AG08395 (cell line): ENCODE measurements at places on chromosomes 12 and 14.

- DNase-seq = peak; percentile 77
Observed at GRCh38 chr12:68451261-68452077, 119.3 kb upstream of the MDM1 start.

- no peak for DNase-seq
Observed at GRCh38 chr14:61288720-61289119, 7.6 kb upstream of the TMEM30B start.

GRCh38 chr12:114163771-114164170 is 197.6 kb upstream of the RBM19 start:
- peak; percentile 94 for DNase-seq

- no peak for DNase-seq
Observed at GRCh38 chr12:106193394-106194215, 54.2 kb downstream of the CKAP4 start.

- no peak for DNase-seq
Observed at GRCh38 chr14:89245802-89246201, 171.2 kb downstream of the FOXN3 start.

DNA sequence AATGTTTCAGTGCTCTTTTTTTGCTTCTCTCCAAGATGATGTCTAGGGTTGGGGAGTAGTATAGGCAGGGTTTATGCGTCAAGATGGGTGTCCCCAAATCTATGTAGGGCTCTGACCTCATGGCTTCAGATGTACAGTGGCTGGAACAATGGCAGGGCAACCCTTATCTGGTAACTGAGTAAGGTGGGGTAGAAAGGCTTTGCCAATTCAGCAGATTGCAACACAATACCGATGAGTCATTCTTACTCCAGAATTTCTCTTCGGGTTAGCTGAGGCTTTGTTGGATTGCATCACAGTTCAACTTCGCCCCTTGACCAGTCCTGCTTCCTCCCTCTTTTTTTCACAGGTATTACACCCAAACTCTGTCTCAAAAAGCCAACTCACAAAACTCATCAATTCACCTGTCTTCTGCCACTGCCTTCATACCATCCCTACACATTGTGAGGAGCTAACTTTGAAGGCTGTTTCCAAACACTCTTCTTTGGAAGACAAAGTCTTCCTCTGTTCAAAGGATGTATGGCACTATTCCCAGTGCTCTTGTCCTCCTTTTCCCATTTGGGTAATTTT is 190.2 kb upstream of the CNOT2 start:
- peak; percentile 76 for DNase-seq

DNA sequence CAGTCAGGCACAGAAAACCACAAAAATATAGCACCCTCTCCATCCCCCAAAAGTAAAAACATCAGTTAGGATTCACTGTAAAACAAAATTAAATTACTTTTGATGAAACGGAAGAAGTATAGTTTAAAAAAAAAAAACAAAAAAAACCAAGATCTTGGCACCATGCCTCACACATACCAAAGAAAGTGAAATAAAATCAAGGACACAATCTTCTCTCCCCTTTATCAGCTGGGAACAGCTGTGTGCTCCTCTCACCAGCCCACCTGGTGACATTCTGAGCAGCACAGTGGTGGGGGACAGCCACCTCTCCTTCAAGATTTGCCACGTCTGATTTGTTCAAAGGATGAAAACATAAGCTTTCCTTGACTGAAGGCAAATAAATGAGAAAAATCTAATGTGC is 55.5 kb downstream of the ESR2 start:
- DNase-seq = no peak

- no peak for DNase-seq
Observed at GRCh38 chr14:24605435-24606190, 3.9 kb downstream of the GZMH start.

DNA sequence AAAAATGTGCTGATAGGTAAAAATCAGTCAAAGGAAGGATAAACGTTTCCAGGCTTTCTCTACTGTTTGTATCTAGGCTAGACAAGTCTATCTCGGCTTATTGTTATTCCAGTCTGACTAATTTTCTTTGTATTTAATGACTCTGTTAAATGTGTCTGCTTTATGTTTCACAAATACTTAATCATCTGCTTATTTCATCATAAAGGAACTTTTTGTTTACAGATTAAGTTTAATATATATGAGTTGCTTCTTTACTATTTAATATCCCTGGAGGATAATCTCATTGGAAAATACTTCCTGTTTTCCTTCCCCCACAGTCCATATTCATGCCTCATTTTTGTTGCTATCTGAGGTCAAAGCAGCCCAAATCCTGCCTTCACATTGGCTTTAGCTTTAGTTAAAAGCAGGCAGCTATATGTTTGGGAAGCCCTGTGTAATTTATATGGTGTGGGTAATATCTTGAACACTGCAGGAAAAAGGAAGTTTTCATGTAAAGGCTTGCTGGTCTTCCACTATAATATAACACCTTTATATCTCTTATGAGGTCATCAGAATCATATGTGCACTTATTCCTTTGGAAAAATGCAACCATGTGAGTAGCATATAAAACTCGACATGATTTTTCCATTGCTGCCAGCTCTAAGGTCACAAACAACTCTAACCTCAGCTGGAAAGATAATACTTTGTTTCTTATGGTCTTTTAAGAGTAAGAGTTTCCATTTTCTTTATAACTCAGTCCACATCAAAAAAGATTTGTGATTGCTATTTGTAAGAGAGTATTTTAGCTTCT is 76.8 kb downstream of the ALX1 start:
- no peak for DNase-seq

GRCh38 chr14:32078858-32079216 is 1.7 kb downstream of the ARHGAP5 start:
- DNase-seq = no peak

DNA sequence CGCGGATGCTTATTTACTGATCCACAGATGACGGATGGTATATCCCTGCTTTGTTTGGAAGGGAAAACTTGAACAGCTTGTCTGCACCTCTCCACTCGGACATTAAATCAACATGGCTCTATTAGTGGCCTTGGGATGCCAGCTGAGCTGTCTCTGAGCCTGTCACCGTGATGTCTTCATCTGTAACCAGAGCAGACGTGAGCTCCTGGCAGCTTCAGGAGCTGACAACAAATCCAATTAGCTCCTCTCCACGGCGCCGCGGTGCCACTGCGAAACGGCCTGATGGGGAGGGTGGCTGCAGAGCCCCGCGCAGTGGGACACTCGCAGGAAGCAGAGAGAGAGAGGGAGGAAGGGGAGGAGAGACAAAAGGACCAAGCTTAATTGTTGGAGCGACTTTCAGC is 112.3 kb downstream of the PAPOLA start:
- no peak for DNase-seq

DNA sequence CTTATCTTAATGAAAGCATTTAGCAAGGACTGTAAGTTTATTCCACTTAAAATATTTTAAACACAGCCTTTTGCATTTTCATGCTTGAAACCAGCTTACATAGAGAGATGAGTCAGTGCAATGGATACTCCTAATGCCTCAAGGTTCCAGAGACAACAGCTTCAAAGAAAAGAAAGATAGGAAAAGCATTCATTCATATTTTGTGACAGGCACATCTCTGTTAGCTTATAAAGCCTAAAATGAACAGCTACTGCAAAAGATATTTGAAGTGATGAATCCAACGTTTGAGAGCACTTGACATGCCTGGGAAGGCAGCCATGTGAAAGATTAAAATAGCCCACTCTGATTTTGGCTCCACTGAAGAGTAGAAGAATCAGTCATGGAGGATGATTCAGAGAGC is 814.5 kb downstream of the RPS29 start:
- no peak for DNase-seq

GRCh38 chr14:81710232-81710845 is 176.7 kb upstream of the SEL1L start:
- DNase-seq = peak; percentile 16

DNA sequence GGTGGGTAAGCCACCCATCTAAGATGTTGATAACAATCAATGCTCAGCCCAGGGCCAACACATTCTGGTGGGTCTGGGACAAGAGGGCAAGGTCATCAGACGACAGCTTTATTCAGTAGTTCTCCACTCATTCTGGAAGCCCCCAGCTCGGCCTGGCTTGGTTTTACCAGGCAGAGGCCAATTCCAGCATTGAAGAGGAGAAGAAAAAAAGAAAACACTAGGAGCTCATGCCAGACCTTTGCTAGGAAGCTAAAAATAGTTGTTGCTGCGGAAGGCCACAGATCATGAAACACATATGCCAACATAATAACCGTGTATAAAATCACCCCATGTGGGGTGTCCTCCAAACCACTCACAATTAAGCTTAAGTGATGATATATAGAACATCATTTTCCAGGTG is 44.4 kb downstream of the CCDC60 start:
- no peak for DNase-seq

- no peak for DNase-seq
Observed at GRCh38 chr12:116490471-116490870, 68.7 kb upstream of the MAP1LC3B2 start.

GRCh38 chr14:34781242-34781641 is 66.8 kb upstream of the CFL2 start:
- peak; percentile 48 for DNase-seq

DNA sequence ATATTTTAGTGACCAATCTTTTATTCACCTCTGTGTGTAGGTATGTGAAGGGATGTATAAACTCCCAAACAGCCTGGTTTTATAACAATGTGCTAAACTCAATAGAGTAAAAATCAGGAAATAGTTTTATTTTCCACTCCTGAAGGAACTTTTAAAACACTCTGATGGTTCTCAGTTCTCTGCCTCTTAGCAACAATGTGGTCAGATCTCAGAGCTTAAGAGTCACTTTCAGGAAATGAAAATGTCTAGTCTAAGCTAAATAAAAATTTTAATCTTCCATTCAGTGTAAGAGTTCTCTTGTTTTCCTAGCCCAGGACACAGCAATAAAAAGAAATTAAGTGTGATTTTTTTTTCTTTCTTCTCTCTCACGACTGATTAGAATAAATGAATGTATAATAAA is 718.0 kb downstream of the C12orf50 start:
- no peak for DNase-seq

GRCh38 chr14:92654239-92654901 is 94.1 kb downstream of the LGMN start:
- DNase-seq = no peak

GRCh38 chr12:98803468-98804209 is 158.5 kb downstream of the APAF1 start:
- DNase-seq = peak; percentile 24

- peak; percentile 54 for DNase-seq
Observed at GRCh38 chr14:68757618-68758081, 35.2 kb downstream of the ZFP36L1 start.

- DNase-seq = peak; percentile 80
Observed at GRCh38 chr12:88207921-88208620, 66.0 kb downstream of the TMTC3 start.

DNA sequence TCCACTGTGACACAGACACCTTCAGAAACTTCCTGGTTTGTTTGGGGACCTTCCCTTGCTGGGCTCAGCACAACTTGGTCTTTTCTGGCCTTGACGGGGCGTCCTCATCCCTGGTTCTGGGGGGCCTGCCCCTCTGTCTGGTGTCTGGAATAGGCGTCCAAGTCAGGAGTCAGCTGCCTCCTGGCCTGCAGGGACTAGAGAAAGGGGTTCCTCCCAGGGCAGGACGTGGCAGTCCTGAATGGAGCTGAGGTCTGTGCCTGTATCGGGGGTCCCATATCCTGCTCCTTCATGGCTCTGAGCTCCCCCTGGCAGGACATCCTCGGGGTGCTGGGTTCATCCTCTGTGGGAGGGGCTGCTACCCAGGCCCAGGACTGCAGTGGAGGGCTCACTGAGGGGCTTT is 384.0 kb downstream of the TMEM121 start:
- no peak for DNase-seq

GRCh38 chr14:68598621-68599447 is 194.0 kb downstream of the ZFP36L1 start:
- DNase-seq = peak; percentile 60

DNA sequence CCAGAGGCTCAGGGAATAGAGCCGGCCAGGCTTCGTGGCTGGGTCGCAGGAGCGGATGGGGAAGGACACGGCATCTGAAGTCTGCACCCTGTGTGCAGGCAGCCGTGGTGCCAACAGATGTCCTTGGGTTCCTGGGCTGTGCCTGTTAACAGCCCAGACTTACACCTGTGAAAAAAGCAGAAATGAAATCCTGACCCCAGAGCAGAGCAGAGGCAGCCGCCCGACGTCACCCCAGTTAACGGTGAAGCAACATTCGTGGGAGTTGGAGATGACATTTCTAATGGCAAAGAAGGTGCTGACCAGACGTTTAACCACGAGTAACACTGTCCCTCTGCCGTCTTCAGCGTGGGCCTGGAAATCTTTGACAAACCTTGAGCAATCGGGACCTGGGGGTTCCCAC is 200.3 kb upstream of the DIO3 start:
- DNase-seq = no peak

- no peak for DNase-seq
Observed at GRCh38 chr12:29726321-29726692, 57.4 kb downstream of the TMTC1 start.

DNA sequence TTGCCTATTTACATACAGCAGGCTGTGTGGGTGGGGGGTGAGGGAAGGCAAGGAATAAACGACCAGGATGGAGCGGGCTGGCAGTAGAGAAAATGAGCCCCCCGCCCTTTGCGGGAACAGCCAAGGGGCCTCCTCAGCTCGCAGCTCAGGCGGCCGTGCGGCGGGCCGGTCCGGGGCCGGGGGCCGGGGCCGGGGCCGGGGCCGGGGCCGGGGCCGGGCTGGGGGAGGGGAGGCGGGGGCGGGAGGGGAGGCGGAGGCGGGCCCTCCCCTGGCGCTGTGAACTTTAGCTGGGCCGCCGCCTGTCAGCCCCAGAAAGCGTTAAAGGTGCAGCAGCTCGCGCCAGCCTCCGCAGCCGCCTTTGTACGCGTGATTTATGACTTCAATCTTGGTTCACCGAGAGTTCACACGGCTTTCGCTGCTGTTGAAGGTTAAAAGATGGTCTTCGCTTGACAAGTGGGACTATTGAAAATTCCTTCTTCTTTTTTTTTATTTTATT is 28.8 kb downstream of the HOXC4 start:
- DNase-seq = no peak

DNA sequence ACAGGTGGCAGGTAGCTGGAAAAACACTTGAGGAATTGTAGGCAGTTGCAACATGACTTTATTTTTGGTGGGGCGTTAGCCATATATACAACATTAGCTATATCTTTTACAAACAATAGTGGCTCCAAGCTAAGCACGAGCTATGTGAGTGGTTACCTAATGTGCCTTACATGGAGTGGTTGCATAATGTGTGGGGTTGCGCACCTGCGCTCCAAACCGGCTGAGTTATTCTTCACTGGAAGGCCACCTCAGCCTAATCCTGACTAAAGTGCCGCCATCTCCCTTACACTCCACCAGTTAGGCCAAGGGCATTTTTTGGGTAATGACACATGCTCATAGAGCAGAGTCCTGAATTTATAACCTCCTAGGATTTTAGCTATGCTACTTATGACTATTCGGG is 31.8 kb upstream of the G2E3 start:
- DNase-seq = no peak

DNA sequence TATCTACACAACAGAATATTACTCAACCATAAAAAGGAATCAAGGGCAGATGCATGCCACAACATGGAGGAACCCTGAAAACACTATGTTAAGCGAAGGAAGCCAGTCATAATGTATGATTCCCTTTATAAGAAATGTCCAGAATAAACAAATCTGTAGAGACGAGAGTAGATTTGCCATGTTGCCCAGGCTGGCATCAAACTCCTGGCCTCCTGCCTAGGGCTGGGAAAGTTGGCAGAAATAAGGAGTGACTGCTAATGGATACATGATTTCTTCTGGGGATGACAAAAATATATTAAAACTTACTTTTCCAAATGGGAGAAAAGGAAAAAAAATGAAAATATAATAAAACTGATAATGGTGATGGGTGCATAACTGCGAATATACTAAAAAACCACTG is 10.9 kb downstream of the CLIP1 start:
- DNase-seq = no peak
